ENCODE measurements at places on chromosomes 3 and 15.

DNA sequence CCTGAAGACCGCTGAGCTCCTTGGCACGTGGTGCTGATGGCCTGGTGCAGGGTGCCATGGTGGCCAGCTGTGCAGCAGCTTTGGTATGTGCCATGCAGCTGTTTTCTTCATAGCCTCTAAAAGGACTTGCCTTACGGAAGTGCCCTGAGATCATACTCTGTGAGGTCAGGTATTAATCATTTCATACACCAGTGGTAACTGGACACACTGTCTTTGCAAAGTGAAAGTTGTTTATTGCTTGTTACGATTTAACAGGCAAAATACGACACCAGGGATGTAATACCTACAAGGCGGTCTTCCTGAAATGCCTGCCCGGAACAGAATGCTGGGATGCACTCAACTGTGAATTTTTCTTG, 184.6 kb downstream of the ATP10A start:
- DNase-seq = no peak

- no peak for DNase-seq
These were observed 855.3 kb downstream of the MCTP2 start for GRCh38 chr15:95086531-95087252.

DNA sequence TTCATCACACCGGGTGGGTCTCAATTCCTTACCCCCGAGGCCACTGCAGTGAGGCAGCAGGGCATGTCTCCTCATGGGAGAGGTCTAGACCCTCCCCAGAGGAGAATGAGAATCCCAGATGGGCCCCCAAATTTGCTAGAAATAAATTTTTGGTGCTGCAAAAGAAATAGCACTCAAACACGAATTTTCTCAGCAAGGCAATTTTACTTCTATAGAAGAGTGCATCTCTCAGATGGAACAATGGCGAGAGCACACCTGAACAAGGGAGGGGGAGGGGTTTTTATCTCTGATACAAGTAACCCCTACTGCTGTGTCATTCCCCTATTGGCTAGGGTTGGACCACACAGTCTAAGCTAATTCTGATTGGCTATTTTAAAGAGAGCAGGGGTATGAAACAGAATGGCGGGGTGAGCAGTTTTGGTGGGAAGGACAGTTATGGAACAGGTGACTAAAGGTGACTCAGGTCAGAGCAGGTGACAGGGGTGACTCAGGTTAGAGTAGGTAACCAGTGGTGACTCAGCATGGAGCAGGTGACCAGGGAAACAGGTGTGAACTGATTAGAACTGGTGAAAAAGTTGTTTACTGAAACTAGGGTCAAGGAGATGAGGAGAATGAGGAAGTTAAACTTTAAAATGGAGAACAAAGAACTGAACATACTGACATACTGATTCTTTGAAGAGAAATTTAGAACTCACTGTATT, 93.0 kb upstream of the WNT7A start:
- no peak for DNase-seq

- no peak for DNase-seq
These were observed 31.1 kb downstream of the MAGEL2 start for GRCh38 chr15:23616536-23616935.

- no peak for DNase-seq
These were observed 32.2 kb upstream of the ADAMTS17 start for GRCh38 chr15:100373942-100374341.

GRCh38 chr3:66196633-66197032, 24.2 kb upstream of the SLC25A26 start:
- no peak for DNase-seq

- DNase-seq = peak; percentile 3
These were observed 57.3 kb upstream of the OSTN start for GRCh38 chr3:191141728-191142127.

DNA sequence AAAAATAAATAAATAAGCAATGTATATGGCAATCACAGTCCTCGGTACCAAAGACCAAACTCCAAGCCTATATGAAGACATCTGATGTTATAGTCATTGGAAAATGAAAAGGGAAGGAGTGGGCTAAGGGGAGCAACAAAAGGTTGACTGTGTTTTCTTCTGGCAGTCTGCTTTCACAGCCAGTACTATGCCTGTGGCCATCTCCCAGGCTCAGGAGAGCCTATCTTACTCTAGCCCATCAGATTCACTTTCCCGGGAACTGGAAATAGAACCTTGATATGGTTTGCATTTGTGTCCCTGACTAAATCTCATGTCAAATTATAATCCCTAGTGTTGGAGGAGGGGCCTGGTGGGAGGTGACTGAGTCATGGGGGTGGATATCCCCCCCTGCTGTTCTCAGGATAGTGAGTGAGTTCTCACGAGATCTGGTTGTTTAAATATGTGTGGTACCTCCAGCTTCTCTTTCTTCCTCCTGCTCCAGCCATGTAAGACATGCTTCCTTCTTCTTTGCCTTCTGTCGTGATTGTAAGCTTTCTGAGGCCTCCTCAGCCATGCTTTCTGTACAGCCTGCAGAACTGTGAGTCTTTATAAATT, 105.3 kb downstream of the PLCH1 start:
- no peak for DNase-seq
